ENCODE measurements at places on chromosomes 16 and 17.

GRCh38 chr16:52758473-52758855 is 211.5 kb upstream of the TOX3 start:
- no peak for DNase-seq

- no peak for DNase-seq
These were observed 28.2 kb downstream of the ZFHX3 start for GRCh38 chr16:73019457-73020362.

DNA sequence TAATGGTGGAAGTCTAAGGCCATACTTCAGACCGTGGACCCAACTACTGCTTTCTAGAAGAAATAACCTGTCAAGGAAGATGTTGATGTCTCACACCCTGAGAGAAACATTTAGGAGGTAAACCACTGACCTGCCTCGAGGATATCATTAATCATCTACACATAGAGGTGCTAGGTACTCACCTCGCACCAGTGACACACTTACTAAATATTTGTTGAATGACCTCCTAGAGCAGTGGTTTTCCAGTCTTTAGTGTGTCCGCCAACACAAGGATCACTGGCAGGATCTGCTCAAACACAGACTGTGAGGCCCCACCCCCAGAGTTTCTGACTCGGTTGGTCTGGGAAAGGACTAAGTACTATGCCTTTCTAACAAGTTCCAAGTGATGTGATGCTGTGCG is 197.4 kb upstream of the CACNG5 start:
- no peak for DNase-seq

DNA sequence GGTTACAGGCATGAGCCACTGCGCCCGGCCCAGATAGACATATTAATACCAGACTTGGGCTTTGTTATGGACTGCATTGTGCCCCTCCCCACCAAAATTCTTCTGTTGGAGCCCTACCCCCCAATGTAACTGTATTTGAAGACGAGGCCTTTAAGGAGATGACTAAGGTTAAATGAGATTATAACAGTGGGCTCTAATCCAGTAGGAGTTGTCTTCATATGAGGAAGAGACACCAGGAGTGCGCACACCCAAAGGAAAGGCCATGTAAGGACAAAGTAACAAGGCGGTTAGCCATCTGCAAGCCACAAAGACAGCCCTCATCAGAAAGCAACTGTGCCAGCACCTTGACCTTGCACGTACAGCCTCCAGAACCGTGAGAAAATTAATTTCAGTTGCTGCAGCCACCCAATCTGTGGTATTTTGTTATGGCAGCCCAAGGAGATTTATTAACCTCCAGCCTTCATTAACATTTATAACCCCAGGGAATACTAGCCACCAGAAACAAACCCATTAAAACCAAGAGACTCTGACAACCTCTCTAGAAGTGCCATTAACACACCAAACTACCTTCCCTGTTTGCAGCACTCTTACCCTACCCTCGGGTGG is 107.6 kb downstream of the TTC19 start:
- DNase-seq, result no peak

GRCh38 chr17:79393358-79394052 is 217.3 kb downstream of the RBFOX3 start:
- peak; percentile 53 for DNase-seq

DNA sequence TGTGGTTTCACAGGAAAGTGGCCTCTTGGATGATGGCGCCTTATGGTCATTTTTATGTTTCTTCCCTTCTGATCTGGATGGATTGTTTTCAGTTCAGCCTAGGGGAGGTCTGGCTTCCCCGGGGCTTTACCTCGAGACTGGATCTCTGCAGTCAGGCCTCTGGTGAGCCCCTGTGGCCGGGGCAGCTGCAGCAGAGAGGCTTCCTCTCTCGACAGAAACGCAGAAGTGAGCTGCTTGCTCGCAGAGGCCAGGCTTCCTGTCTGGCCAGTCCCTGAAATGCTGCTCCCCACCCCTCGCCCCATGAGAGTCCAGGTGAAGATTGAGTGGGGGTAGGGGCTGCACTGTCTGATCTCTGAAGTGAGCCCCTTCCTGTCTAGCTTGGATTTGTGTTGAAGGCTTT is 44.0 kb downstream of the PLCG2 start:
- peak; percentile 87 for DNase-seq

- no peak for DNase-seq
These were observed 12.6 kb downstream of the MAF start for GRCh38 chr16:79587897-79588296.

DNA sequence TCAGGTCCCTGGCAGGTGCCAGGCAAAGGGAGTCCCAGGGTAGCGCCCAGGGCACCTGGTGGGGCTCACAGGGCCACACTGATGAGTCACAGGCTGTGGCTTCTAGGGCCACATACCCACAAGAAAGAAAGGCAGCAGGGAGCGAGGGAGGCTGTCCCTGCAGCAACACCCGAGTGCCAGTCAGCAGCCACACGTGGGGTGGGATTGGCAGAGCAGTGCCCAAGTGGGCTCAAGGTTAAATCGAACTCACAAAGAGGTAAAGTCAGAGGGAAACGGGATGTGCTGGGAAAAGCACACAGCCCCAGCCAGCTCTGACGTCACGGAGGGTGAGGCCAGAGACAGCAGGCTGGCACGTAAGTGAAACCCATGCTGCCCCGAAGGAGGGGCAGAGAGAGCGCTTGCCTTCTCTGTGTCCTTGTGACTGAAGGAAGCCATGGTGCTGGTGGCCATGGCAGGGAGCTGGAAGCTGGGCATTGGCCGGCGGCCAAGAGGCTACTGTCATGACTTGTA is 33.8 kb downstream of the FA2H start:
- no peak for DNase-seq

DNA sequence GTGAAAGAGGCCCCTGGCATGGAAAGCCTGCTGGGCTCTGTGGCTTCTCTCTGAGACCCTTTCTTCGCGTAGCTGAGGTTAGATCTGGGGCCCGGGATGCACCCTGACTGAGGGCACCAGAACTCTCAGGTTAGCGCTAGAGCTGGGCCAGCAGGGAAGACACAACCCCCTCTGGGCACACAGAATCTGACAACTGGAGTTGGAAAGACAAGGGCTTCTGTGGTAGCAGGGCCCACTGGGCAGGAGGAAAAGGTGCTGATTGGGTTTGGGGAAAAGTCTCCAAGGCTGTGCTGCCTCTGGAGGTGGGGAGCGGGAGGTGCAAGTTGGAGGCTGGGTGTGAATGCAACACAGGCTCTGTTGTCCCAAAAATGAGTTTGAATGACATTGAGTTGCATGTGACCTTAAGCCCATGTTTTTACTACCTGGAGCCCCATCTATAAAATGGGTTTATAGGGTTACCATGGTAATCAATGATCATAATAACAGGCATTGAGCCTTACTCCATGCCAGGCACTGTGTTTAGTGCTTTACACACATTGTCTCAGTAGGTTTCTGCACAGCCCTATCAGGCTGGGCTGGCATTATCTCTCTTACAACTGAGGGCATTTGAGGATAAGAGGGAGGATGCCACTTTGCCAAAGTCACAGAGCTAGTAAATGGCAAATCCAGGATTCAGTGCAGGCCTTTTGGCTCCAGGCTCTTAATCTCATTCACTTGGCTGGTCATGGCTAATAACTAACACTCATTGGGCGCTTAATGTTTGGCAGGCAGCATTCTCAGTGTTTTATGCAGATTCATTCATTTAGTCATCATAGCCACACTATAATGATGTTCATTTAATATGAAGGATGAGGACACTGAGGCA is 9.5 kb upstream of the IGFBP4 start:
- no peak for DNase-seq

GRCh38 chr17:83062818-83063671 is 16.4 kb upstream of the METRNL start:
- DNase-seq, result no peak

- no peak for DNase-seq
These were observed 9.1 kb downstream of the TP53I13 start for GRCh38 chr17:29577385-29578211.

DNA sequence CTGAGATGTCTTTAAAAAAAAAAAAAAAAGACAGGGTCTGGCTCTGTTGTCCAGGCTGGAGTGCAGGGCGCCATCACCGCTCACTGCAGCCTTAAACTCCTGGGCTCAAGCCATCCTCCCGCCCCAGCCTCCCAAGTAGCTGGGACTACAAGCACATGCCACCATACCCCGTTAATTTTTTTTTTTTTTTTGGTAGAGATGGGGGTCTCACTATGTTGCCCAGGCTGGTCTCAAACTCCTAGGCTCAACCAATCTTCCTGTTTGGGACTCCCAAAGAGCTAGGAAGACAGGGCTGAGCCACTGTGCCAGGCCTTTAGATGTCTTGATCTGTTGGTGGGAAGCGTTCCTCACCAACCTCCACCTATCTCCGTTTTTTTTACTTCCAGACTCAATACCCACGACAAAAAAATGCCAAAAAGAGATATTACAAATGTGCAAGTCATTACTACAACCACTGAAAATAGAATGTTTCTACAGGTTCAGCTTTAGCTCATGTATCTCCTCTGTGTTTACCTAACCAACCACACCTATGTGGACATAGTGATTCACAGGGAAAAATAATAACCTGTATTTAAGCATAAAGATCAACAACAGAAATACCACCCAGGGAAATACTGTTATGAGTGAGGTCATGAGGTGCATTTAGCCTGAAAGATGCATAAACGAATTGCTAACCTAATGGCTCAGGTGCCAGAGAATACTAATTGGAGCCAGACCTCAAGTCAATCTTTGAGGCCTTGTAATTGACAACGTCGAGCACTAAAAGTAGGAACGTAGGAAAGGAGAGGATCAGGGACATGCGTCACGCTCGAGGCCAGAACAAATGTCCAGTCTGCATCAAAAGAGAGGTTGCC is 22.6 kb downstream of the NACA2 start:
- no peak for DNase-seq

- no peak for DNase-seq
These were observed 842 bp upstream of the CALB2 start for GRCh38 chr16:71357681-71358080.

DNA sequence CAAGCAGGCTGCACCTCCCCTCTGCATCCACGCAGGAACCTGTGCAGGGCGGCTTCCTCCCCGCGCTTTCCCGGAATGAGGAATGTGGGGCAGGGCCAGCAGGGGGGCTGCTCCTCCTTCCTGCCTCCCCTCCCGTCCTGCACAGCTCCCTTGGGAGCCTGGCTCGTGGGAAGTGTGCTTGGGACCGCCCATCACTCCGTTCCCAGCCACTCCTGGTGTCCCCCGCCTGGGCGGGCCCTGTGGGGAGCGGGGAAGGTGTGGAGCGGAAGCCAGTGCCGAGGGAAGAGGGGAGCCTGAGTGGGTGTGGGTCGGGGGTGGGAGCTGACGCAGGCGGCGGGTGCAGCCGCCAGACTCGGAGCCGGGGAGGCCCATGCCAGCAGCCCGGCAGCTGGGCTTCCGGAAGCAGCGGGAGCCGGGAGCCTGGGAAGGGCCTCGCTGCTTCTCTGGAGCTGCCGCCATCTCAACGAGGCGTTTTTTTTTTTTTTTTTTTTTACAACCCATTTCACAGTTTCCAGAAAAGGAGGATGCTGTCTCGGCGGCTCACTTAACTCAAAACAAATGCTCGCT is 24.1 kb downstream of the BAHCC1 start:
- DNase-seq, result no peak

GRCh38 chr16:87918866-87919680 is 17.3 kb downstream of the CA5A start:
- DNase-seq, result no peak

GRCh38 chr16:7271486-7271885 is 61.2 kb upstream of the RBFOX1 start:
- DNase-seq, result no peak

- no peak for DNase-seq
These were observed 57.4 kb upstream of the MRTFB start for GRCh38 chr16:14013571-14014283.

- no peak for DNase-seq
These were observed 390.4 kb downstream of the SHISA9 start for GRCh38 chr16:13291591-13292333.

DNA sequence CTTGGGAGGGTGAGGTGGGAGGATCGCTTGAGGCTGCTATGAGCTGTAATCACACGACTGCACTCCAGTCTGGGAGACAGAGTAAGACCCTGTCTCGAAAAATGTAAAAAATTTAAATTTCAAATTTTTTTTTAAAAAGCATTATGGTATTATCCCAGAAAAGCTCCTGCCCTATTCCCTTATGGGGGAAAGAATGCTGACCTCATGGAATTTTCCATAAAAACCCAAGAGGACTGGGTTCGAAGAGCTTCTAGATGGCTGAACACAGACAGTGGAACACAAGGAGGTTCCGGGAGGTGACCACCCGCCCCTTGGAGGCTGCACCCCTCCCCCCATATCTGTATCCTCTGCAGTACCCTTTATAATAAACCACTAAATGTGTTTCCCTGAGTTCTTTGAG is 4.0 kb downstream of the EIF4A3 start:
- DNase-seq, result no peak

GRCh38 chr17:7041607-7042500 is 2.0 kb downstream of the SLC16A11 start:
- no peak for DNase-seq

- DNase-seq, result no peak
These were observed 104.8 kb downstream of the MGAT5B start for GRCh38 chr17:76973040-76973439.

DNA sequence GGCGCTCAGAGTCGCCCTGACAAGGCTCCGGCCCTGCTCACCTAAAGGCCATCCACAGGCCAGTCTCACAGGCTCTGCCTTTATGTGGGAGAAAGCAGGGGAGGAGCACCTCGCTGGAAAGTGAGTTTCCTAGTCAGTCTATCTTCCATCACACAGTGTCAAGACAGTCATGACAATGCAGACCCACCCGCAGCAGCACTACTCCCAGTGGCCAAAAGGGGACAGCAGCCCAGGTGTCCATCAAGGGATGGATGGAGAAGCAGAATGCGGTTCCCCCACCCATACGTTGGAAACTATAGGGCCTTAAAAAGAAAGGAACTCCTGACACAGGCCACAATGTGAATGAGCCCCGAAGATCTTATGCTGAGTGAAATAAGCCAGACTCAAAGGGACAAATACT is 226.8 kb downstream of the ENGASE start:
- no peak for DNase-seq

Data from hematopoietic multipotent progenitor cell (in vitro differentiated cells).